Effector memory CD4-positive, alpha-beta T cell (primary cell): ENCODE measurements at places on chromosomes 5 and 9.

DNA sequence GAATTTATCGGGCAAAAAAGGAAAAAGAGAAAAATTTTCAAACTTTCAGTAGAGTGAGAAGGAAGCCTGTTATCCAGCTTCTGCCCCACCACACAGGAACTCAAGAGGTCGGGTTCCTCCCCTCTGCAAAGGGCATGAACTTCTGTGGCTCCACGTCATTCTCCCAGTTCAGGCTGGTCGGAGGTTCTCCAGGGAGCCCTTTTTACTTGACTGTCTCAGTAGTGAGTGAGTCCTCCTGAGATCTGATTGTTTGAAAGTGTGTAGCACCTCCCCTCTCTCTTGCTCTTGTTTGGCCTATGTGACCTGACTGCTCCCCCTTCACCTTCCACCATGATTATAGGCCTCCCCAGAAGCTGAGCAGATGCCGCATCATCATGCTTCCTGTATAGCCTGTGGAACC lies 9.7 kb downstream of the SPINK1 start:
- no peak for DNase-seq

DNA sequence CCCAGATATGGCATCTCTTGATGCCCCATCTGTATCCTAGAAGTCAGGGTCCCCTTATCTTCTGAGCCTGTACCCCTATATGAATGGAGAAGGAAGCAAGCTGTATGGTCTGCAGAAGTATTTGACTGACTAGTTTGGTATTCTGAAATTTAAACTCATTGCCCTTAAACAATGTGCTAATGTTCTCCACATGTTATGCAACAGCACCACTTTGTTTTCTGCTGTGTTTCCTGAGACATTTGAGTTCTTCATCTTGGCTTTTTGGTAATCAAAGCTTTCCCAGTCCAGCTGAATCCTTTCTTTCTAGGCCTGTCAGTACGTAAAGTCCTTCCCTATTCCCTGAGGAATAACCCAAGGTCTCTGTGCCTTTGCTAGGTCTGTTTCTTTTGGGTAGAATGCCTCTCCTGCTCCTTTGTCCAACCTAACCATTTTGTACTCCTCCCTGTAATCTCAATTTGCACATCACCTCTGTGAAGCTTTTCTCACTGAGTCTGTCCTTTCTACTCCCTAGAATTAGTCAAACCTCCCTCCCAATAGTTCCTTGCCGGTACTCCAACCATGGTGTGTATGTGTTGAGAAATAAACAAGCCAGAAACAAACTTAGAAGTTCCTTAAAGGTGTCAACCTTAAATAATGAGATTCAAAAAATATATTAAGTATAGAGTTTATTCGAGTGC lies 72.1 kb upstream of the HSPB3 start:
- no peak for DNase-seq

DNA sequence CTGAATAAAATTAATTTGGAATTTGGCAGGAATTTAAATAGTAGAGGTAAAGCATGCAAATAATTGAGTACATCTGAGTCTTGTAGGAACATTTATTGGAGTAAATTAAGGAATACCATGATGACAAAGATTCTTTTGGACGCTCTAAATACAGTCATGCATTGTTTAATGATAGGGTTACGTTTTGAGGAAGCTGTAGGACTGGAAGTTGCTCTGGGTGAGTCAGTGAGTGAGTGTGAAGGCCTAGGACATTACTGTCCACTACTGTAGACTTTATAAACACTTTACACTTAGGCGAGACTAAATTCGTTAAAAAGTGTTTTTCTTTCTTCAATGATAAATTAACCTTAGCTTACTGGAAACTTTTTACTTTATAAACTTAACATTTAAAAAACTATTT lies 113.0 kb downstream of the FAM170A start:
- DNase-seq: no peak

DNA sequence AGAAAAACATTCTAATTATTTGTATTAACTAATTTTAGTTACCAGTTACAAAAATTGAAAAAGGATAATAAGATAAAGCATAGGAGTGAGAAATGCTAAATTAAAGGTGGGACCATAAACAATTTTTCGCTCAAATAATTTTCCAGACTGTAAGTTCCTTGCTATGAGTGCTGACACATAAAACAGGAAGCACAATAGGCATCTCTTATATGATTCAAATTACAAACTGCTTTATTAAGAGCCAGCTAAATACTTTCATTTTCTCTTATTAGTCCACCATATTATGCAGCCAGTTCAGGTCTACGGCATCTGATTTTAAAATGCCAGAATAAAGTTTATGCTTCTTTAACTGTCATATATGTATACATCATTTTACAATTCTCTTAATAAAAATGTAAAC lies 4.4 kb downstream of the RC3H2 start:
- DNase-seq: no peak

- DNase-seq: no peak
These were observed 177.2 kb downstream of the GADD45G start for GRCh38 chr9:89781838-89782540.

DNA sequence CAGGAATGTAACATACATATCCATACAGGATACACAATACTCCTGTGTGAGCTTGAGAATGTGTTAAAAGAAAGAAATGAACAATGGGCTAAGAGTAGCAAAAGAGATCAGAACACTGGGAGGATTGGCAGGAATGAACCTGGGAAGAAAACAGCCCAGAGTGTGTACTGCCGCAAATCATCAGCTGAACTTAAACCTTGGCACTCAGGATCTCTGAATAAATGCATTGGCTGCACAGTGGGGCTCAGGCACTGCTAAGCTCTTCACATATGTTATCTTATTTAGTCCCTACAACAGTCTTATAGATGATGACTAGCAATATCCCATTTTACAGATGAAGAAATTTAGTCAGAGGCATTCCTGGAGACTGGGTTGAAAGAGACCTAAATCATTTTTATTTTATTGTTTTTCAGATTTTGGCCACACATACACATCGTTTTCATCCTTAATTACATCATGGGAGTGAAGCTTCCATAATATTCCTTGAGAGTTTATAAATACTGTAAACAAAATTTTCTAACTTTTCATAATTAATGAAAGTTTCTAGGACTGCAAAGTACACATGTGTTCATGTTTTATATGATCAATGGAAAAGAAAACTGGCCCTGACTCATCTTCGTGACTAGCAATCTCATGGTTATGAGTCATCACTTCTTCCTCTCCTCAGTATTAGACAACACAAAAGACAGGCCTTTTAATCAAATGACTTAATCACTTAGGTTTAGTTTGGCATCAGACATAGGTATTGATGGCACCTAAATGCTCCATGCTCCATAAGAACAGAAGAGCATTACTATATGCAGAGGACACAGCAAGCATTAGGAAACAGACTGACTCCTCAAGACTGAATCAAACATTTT lies 59.2 kb downstream of the CDH18 start:
- no peak for DNase-seq

DNA sequence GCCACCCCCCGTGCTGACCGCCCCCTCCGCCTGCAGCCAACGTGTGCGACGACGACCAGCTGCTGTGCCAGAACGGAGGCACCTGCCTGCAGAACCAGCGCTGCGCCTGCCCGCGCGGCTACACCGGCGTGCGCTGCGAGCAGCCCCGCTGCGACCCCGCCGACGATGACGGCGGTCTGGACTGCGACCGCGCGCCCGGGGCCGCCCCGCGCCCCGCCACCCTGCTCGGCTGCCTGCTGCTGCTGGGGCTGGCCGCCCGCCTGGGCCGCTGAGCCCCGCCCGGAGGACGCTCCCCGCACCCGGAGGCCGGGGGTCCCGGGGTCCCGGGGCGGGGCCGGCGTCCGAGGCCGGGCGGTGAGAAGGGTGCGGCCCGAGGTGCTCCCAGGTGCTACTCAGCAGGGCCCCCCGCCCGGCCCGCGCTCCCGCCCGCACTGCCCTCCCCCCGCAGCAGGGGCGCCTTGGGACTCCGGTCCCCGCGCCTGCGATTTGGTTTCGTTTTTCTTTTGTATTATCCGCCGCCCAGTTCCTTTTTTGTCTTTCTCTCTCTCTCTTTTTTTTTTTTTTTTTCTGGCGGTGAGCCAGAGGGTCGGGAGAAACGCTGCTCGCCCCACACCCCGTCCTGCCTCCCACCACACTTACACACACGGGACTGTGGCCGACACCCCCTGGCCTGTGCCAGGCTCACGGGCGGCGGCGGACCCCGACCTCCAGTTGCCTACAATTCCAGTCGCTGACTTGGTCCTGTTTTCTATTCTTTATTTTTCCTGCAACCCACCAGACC lies 80.2 kb downstream of the NTNG2 start:
- peak; percentile 43 for DNase-seq

GRCh38 chr5:173682313-173682712 lies 65.9 kb upstream of the BOD1 start:
- DNase-seq: no peak

- peak; percentile 52 for DNase-seq
These were observed 58.0 kb downstream of the SLC22A5 start for GRCh38 chr5:132427281-132428146.
